Thymus (tissue), 14 donors: ENCODE measurements at places on chromosomes 4 and X.

- DNase-seq: no peak
These were observed 279.0 kb downstream of the SPRY1 start for GRCh38 chr4:123675567-123675966.

DNA sequence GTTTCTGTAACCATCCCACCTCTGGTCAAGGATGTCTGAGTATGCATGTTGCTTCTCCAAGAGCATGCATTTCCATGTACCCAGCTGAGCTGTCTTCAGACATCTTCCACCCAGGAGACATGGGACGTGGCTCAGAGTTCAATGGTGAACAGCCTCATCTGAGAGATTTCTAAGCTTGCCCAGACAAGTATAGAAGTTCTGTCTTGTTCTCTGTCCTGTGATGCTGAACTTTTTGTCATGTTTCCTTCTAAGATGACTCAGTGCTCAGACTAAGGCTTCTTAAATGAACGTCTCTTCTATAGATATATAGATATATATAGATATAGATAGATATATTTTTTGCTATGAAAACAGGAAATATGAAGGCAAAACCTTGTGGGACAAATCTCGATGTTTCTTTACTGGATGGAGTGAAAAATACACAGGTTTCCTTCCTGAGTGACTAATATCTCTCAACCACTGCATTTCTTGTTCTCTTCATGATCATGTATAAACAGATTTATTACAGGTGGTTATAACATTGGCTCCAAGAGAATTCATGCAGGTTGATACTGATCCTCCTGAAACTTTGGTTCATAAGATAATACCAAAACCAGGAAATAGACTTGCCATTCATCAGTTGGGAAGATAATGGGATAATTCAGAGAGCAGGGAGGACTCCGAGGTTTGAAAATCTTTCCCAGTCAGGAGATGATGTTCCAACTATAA is 168.2 kb downstream of the ZNF518B start:
- no peak for DNase-seq

DNA sequence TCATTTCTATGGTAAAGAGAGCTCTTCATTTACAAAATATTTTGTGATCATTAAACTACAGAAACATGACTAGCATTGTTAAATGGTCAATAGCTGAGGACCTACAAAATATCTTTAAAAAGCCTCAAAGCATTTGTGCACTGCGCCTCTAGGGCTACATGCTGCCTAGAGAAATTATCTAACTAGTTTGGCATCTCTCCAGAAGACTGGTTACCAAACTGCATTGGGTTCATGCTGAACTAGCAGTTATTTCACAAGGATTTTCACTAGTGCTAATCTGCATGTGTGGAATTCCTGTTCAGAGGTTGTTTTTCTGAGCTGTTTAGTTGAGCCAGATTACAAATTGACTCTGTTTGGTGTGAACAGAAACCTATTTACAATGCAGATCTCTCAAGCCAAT is 58.5 kb upstream of the PITX2 start:
- no peak for DNase-seq

GRCh38 chrX:49876750-49877149 is 2.5 kb upstream of the USP27X start:
- peak; percentile 31 for DNase-seq

GRCh38 chrX:53080628-53081580 is 1.3 kb upstream of the TSPYL2 start:
- no peak for DNase-seq

GRCh38 chr4:63922146-63922545 is 487.1 kb downstream of the TECRL start:
- DNase-seq: no peak

DNA sequence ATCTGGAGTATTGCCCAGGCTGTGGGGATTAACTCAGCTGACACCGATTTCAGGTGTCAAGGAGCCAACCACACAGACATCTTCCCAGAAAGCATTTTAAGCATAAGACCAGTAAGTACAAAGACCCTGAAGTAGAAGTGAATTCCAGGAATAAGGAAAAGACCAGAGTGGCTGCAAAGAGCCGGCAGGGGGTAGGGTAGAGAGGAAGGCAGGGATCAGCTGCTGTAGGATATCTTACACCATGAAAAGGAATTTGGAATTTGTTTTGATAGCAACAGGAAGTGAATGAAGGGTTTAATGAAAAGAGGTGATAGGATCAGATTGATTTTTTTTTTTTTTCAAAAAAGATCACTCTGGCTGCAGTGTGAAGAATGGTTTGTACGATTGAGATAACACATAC is 113.6 kb upstream of the PPARGC1A start:
- DNase-seq: no peak

DNA sequence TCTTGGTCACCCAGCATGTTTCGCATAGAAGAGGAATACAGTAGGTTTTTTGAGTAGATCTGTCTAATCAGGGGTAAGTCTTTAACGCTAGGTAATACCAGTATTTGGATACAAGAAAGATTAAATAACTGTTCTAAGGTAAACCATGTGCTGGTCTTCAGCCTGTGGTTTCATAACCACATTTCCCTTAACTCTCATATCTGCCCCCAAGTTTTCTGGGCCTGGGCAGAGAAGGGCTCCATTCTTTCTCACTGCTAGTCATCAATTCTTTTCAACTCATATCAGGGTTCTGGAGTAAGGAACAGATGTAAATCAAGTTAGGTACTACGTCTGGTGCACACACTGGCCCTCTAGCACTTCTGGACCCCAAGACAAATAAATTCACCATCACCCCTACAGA is 49.0 kb downstream of the DHX15 start:
- DNase-seq: no peak

- no peak for DNase-seq
These were observed 287.9 kb upstream of the PUDP start for GRCh38 chrX:7435822-7436221.

GRCh38 chrX:43148305-43148704 is 370.3 kb upstream of the PPP1R2C start:
- no peak for DNase-seq

GRCh38 chr4:61575796-61576195 is 375.7 kb downstream of the ADGRL3 start:
- no peak for DNase-seq

- DNase-seq: no peak
These were observed 138.5 kb upstream of the QRFPR start for GRCh38 chr4:121519236-121519838.

GRCh38 chr4:10015140-10015753 is 6.0 kb downstream of the SLC2A9 start:
- peak; percentile 29 for DNase-seq

DNA sequence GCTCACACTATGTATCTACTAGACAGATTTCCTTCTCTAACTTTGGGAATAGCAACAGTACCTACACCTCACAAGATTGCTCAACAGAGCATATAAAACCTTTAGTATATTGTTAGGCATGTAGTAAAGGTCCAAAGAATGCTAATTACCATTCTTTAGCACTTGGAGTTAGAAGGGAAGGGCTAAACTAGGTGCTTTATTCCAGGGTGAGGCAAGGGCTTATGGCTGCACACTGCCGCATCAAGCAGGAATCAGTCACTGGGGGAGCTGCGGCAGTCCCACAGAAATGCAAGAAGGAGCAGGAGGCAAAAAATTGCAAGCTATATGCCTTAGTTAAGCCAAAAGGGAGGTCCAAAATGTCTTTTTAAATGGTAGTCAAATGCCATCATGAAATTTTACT is 162.7 kb downstream of the PPP3CA start:
- no peak for DNase-seq

DNA sequence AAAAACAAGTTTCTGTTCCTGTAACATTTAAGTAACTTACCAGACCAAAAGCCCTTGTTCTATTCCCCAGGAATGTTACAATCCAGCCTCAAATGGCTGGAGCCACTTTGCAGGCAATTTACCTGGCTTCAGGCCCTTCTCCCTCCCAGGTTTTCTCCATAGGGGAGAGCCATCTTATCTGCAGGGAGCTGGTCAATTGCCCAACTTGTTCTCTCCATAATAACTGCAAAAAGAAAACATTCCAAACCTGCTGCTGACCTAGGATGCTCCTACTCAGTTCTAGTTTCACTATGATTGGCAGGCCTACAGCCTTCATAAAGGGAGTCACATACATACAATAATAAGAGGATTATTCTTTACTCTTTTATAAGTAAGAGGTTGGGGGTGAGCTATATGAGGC is 670.7 kb downstream of the PCDH7 start:
- DNase-seq: no peak

DNA sequence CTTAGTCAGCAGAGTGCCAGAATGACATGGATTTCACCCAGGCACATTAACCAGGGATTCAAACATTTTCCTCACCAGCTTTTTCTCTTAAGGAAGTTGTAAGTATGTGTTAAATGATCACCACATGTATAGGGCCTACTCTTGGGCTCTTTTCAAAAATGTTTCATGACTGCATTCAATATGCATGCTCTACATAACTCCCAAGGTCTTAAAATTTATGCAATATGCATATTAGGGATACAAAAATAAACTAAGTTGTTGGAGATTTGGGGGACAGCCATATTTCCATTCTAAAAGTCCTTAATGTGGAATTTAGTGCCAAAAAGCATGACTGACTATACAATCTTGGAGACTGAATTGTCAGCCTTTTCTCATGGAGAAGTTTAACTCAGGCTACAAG is 25.0 kb upstream of the TRPC5OS start:
- DNase-seq: no peak

DNA sequence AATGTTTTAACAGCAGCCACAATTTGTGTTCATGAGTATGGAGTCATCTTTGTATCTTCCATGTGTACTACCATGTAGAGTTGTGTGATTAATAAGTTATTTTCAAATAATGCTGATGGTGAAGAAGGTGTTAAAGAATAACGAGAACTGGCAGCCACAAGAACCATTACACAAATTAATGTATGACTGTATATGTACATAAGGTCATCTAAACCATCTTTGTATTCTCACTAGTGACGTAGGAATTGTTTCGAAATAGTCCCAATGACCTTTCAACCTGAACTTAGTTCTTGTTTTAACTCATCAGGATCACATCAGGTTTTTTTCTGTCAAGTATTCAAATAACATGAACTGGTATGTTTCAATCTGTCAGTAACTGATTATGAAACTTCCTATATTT is 48.3 kb upstream of the NOCT start:
- no peak for DNase-seq

DNA sequence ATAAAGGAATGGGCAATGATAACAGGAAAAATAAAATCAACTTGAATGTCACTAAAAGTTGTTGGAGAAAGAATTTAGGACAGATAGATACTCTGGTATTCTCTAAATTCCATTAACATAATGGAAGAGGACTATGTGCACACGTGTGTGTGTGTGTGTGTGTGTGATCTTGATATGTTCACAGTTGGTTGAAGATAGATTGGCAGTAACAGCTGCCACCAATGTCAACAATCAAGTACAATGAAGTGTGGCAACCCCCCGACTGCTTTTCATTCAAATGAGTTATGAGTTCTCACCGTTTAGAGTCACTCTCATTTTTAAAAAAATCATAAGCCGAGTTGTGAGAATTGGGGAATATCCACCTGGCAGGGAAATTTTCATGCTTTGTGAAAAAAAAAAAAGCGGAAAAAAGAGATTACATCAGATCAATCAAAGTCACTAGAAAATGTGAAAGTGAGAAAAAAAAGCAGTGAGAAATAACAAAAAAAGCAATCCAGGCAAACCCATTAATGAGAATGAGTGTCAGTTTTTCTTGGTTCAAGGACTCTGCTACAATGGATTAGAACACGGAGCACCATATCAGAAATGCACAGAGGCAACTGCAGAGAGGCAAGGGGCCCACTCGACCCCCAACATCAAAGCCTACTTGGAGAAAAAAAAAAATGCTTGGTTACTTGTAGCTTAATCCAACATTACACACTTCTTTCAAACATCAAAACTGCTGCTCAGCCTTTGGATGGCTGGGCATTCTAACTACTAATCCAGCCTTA is 414.9 kb upstream of the PITX2 start:
- DNase-seq: no peak

- no peak for DNase-seq
These were observed 17.7 kb upstream of the STIM2 start for GRCh38 chr4:26842911-26843310.

GRCh38 chrX:11540532-11541377 is 125.0 kb downstream of the ARHGAP6 start:
- DNase-seq: no peak

GRCh38 chrX:36909676-36910030 is 98.5 kb upstream of the FAM47C start:
- no peak for DNase-seq
